Activated gamma-delta T cell treated with anti-CD3 and anti-CD28 coated beads, Interleukin-2, amount 50 U/mL, for 16 hours (primary cell): ENCODE measurements at places on chromosomes 2 and 18.

- DNase-seq, result no peak
Measured at GRCh38 chr2:120293096-120294007, 40.7 kb downstream of the RALB start.

GRCh38 chr2:150675807-150676206 is 188.3 kb upstream of the RND3 start:
- no peak for DNase-seq

DNA sequence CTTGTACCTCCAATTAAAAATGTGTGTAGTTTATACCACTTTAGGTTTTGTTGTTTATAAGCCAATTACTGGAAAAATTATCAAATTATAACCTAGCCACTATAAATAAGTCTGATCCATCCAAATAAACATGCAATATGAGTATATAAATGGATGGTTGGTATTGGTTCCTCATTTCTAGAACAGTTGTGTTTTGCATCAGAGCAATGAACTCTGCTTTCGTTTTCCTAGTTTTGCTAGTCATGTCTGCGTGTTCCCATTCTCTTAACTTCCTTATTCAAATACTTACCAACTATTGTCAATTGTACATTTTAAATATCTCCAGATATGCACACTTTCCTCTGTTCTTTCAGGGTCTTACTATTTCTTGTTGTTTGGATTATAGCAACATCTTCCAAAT is 641.7 kb downstream of the NR4A2 start:
- DNase-seq, result no peak

DNA sequence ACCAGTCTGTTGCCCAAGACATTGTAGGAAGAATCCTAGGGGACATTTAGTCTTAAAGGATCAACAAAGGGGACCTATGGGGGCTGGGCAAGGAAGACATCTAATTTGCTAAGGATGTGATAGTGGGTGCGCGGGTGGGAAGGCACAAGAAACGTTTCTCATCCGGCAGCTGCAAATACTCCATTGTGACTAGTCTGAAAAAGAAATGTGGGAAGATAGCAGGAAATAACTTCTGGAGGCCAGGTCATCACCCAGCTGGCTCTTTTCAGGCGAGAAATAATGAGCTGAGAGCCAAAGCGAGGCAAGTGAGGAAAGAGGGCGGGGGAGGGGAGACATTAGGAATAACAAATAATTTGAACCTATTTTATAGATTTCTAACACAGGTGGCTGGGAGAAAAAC is 70.3 kb upstream of the NCK2 start:
- DNase-seq, result no peak

DNA sequence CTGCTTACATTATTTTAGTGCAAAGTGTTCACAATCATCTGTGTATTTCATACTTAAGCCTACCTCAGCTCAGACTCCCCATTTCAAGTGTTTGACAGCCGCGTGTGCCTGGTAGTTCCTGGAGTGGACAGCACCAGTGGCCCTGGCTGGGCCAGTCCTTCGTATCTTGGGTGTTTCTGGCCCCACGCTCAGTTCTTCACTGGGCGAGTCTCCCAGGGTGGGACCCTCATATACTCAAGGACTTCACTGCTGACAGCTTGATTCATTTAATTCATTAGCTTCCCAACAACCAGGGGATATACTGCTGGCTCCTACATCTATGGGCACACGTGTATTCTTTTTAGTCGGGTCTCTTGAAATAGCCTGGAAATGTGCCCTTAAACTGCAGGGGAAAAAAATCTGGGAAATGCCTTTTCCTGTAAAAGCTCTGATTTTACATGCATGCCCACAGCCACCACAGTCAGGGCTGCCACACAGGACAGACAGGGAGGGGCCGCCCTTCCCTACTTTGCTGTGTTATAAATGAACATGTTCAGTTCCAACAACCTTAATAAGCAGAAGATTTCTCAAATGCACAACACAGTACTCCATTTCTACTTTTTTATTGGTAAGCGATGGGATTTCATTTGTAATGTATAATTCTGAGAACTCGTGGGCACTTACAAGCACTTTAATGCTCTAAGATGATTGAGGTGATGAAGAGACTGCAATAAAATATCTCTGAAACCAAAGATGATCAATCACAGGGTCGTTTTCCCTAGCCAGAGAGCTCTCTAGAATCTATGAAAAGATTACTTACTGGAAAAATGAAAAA is 205.5 kb upstream of the REV1 start:
- DNase-seq, result no peak

DNA sequence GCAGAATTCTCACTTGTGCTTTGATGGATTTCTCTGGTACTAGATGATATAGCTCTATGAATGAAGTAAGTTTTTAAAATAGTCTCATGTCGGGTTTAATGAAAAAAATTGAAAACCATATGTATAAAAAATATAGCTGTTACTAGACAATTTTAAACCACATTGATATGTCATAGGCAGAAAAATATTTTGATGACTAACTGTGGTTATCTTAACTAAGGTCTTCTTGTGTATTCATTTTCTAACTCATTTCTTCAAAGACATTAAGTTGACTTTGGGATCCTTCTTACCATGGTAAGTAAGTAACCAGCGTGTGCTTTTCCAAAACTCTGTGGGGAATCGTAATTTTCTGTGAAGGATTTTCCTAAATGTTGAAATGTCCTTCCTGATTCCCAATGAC is 160.9 kb upstream of the COL3A1 start:
- DNase-seq, result no peak

- DNase-seq, result no peak
Measured at GRCh38 chr2:234969306-234970098, 17.7 kb downstream of the SH3BP4 start.

DNA sequence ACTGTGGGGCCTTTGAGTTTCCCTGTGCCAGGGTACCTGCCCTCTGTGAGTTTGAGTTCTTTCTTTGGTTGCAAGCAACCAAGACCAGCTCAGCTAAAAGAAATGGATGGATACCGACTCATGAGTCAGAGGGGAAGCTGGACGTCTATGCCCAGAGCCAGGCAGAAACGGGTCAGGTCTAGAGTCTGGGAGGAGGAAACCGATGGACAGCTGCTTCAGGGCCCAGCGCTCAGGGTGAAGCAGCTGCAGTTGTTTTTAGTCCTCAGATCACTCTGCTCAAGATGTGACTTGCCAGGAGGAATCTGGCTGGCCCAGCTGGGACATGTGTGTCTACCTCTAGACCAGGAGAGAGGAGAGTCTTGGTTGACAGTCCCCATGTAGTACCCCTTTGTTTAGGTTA is 10.1 kb upstream of the TYMS start:
- no peak for DNase-seq

GRCh38 chr2:23235736-23236135 is 149.2 kb upstream of the KLHL29 start:
- no peak for DNase-seq

DNA sequence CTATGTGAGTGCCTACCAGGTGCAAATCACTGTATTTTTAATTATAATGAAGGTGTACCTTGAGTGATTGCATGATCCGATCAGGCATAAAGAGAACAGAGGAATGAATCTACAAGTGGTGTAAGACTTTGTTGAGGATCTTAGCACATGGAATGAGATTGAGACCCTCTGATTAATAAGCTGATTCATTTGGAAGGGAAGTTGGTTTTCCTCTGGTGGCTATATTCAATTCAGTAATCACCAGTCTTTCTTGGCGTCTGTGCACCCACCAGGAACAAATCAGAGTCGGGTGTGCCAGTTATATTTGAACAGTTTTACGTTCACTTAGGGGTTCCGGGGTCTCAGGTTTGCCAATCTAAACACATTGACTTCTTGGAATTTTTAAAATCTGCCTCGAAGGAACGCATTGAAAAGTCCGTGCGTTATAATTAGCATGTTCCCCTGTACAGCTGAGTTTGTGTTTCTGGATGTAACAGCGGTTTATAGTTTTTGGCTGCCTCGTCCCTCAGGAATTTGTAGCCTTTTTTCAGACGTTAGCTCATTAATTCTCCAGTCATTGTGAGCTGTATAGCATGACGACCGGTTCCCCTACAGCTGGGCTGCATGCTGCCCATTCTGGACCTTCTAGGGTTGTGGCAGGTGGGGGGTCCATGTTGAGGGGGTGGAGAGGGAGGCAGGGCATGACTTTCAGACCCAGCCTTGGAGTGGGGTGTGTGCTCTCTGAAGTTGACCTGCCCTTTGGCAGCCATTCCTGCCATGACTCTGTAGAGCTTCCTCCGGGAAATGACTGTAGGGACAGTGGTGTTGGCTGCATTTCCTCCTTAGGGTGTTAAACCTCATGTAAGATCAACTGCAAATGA is 20.3 kb downstream of the MYO1B start:
- no peak for DNase-seq

DNA sequence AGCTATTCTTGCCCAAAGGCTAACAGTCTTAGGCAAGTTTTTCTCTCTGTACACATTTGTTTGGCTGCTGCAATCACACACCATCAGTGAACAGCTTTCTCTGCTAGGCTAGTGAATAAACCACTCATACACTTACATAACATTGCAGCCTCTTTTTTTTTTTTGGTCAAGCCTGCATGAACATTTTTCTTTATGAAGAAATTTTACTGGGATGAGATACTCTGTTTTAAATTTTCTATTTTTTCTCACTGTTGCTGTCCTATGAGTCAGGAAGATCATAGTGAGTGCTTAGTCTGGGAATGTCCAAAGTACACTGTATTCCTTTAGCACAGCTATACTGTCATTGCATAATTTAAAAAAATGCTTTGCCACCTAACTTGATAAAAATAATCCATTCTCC is 58.5 kb downstream of the ROCK1 start:
- DNase-seq, result no peak

DNA sequence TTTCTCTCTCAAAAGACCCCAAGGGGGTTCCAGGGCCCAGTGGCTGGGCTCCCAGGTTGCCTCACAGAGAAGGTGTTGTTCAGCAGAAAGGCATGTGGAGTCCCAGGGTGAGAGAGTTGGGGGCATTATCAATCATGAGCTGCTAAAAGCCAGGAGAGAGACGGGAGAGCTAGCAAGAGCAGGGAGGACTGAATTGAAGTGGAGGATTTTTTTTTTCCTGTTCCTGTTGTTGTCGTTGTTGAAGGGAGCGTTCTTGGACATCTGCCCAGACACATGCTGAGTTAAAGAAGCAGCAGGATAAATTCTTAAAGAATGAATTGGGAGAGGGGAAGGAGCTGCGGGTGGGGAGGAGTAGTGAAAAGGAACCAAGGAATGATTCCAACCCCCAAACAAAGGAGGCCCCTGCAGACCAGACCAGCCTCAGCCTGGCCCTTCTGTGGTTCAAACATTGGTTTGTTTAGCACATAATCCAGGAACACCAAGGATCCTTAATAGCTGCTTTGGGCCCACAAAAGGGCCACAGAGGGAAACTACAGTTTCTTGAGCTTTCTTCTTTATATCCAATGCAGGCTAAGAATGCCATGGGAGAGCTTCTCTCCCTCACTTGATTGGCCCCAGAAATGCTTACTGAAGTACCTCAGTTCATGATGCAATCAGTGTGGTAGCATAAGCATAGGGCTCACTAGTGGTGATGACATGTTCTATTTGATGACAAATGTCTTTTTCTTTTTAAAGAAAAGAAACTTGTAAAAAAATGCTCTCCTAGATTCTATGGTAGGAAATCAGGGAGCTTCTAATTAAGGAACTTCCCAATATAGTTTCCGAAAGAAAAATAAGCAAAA is 146.0 kb downstream of the SETBP1 start:
- no peak for DNase-seq

- no peak for DNase-seq
Measured at GRCh38 chr2:204012072-204012653, 75.6 kb downstream of the ICOS start.

DNA sequence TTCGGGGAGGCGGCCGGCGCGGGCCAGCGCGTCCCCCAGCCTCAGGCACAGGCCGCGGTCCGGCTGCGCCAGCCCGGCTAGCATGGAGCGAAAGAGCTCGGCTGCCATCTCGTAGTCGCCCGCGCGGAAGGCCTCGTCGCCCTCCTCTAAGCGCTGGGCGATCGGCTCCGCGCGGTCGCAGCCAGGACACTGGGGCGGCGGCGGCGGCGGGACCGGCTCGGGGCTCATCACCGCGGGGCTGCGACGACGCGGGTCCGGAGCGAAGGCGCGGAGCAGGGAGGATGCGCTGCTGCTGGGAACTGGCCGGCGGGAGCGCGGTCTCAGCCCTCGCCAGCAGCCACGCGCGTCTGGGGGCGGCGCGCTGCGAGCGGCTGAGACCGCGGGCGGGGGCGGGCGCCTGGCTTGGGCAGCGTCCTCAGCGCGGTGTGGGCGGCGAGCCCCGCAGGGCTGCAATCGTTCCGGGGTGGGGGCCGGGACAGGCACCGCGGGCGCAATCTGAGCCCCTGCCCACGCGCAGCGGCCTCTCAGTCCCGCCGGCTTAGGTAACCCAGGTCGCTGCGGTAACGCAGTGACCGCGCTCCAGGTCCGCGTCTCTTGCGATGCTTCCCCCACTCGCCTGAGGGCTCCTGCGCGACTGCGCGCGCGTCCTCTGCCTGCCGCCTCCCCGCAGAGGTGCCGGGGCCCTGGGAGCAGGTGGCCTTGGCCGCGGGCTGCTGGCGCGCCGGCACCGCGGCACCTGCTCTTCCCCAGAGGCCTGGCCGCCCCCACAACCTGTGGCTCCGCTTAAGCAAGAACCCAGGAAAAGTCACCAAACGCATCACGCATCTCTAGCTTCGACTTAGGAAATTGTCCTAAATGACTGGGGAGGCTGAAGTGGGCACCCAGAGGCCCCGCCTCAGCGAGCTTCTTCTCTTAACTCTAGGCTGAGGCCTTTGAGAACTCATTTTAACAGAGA is at the start of gene LONRF2:
Gene LONRF2 (minus strand): TSS at position 636 of the 955 bp plus-strand sequence. CDS start 408 bp downstream, at position 228.
- DNase-seq, result no peak

DNA sequence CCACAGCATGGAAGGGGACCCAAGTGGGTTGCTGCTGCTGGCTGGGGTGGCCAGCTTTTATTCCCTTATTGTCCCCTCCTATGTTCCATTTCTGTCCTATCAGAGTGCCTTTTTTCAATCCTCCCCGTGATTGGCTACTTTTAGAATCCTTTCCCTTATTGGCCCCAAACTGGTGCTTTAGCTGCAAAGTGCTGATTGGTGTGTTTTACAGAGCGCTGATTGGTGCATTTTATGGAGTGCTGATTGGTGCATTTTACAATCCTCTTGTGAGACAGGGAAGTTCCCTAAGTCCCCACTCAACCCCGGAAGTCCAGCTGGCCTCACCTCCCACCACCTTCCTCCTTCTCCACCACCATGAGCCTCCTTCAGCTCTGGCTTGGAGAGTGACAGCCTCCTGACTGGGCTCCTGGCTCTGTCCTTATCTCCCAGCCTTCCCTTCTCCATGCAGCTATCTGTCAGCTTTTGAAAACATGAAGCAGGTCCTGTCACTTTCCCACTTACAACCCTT is 20.7 kb upstream of the PLB1 start:
- DNase-seq, result no peak

DNA sequence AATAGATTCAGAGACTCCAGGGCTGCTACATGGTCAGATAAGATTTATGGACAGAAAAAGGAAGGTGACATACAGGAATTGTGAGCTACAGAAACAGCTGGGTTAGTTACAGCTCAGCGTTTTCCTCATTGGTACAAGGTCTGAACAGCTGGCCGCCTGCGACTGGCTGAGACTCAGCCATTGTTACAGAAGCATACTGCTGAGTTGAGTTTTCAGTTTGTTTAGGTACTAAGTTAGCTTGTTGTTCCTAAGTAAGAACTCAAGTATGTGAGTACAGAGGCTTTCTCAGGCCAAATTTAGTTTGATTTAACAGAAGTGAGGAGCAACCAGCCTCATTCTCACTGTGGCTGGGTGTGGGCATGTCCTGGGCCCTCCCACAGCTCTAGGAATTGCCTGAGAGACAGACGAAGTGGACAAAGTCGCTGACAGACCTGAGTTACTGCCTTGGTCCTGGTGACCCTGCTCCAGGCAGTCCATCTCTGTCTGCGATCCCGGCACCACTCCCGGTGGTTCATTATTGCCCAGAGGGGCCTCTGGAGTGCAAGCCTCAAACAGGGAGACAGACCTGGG is 27.8 kb upstream of the RHOB start:
- DNase-seq, result no peak
